Dermis blood vessel endothelial cell (primary cell): ENCODE measurements at places on chromosomes 4 and X. TPM values are rescaled to one million over a fixed set of nuclear protein-coding genes. Genes with fewer than 3 reads are reported as not detected.

Gene RPA4
- 1.7 TPM in 2 replicates for total RNA-seq

Gene VEGFC
- total RNA-seq = 4.4 and 10.8 TPM in 2 replicates

Gene DKK2
- total RNA-seq = not detected in 2 replicates

Gene TRIM61
- not detected in 2 replicates for total RNA-seq

Gene TRIM75
- total RNA-seq = not detected in 2 replicates

Gene PPP1R3F
- 1.8 and 3.7 TPM in 2 replicates for total RNA-seq

Gene RELL1
- total RNA-seq = 187 and 289 TPM in 2 replicates

Gene MAGEC3
- total RNA-seq = not detected in 2 replicates

Gene CFP
- total RNA-seq = 0.19 and 0.85 TPM in 2 replicates

Gene PDE5A
- 1.7 and 1.8 TPM in 2 replicates for total RNA-seq

Gene HERC6
- total RNA-seq = 7.8 and 11.5 TPM in 2 replicates

Gene F8A2
- total RNA-seq = 0.17 TPM in 1 of 2 replicates, not detected in the other

Gene AMELX
- total RNA-seq = not detected in 2 replicates

Gene FAT1
- 2.8 and 16.0 TPM in 2 replicates for total RNA-seq

Gene SMIM31
- not detected in 2 replicates for total RNA-seq

Gene PCYT1B
- total RNA-seq = under 0.01 and 0.19 TPM in 2 replicates

Gene NXF2B
- total RNA-seq = not detected in 2 replicates

Gene PRR32
- total RNA-seq = not detected in 2 replicates

Gene RPGR
- 43.2 and 49.6 TPM in 2 replicates for total RNA-seq

Gene AFM
- total RNA-seq = not detected in 2 replicates
